D721Med (cell line): ENCODE measurements at places on chromosomes 5 and 9.

DNA sequence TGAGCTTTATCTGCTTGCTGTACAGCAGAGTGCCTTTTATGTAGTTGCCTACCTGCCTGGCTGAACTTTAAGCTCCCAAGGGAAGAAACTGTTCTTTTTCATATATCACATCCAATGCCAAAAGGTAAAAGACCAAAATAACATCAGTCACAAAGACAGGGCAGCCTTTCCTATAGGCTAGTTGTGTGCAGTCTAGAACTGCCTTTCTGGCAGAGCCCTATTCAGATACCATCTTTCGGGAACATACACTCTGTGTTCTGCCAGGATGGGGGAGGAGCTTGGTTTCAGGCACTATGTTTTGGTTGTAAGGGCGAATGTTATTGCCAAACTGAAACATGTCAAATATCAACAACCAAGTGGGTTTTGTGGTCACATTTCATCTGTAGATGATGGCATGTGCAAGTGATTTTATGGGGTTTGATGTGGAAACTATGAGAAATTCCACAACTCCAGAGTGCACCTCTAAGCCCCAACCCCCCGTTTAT is 314.5 kb downstream of the ADGRV1 start:
- no peak for DNase-seq

DNA sequence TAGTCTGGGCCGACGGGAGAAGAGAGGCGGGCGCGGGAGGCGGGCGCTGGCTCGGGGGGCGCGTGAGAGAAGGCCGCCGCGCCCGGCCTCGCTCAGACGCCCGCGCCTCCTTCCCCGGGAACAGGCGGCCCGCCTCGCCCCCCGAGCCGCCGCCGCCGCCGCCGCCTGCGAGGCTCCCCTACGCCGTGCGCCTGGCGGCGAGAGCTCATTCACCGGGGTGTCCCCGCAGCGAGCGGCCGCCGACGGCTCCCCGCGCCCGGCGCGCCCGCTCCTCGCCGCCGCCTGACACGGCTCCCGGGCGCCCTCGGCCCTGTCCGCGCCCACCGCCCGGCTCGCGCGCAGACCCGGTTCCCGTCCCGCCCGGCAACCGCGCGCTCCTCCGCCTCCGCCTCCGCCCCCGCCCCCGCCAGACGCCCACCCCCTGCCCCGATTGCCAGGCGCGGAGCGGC is at the start of gene GNAQ:
TSS of gene GNAQ (minus strand) at position 368 of the 449 bp plus-strand sequence. CDS start 576 bp downstream, outside the sequence.
- DNase-seq, result no peak

DNA sequence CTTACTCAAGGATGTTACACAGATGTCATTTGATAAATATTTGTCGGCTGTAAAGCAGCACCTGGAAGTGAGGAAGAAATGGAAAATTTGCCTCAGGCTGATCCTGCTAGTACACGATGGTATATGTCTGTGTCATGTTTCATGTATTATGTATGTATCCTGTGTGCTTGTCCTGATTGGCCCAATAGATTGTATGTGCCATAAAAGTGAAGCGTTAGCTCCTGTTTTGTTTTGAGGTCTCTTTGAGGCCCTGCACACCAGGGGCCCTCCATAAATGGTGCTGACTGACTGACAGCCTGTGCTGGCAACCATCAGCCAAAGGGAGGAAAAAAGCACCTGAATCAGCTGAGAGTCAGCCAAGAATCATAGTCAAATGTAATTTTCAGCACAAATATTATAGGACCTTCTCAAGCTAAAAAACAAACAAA is 11.8 kb upstream of the LNPEP start:
- DNase-seq, result no peak

- DNase-seq, result no peak
These were observed 10.6 kb upstream of the GRIN1 start for GRCh38 chr9:137128158-137128861.

DNA sequence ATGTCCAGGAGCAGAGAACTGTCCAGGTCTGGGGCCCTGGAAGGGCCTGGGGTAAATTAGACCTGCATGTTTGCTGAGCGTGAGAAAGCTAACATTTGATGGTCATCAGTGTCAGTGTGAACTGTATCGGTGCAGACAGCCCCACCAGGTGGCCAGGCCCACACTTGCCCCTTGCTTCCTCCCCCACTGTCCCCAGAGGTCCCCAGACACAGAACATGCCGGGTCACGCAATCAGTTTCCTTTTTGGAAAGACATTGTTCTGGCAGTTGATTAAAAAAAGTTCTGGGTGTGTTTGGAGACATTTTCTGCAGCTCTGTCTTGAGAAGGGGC is 1.5 kb downstream of the NKD2 start:
- no peak for DNase-seq

DNA sequence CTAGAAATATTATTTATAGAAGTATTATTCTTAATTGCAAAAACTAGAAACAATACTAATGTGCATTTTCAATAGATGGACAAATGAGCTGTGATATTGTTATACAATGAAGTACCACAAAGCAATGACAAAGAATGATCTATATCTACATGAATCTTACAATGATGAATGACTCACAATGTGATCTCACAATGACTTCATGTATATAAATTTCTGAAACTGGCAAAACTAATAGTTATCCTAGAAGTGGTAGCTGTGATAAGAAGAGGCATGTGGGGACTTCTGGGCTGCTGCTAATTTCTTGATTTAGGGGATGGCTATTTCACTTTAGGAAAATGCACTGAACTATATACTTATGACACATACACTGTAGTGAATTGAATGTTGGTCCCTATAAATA is 396.0 kb upstream of the ZNF608 start:
- DNase-seq, result no peak
